Fibroblast of mammary gland (primary cell): ENCODE measurements at places on chromosomes 6 and 20.

GRCh38 chr20:37229357-37229756, 32.3 kb downstream of the GHRH start:
- DNase-seq = no peak

GRCh38 chr6:79617518-79617941, 13.6 kb upstream of the SH3BGRL2 start:
- no peak for DNase-seq

- peak; percentile 75 for DNase-seq
These were observed 15.1 kb downstream of the HMGN4 start for GRCh38 chr6:26553264-26553634.

- no peak for DNase-seq
These were observed 155.7 kb upstream of the EYA4 start for GRCh38 chr6:133085471-133085870.

DNA sequence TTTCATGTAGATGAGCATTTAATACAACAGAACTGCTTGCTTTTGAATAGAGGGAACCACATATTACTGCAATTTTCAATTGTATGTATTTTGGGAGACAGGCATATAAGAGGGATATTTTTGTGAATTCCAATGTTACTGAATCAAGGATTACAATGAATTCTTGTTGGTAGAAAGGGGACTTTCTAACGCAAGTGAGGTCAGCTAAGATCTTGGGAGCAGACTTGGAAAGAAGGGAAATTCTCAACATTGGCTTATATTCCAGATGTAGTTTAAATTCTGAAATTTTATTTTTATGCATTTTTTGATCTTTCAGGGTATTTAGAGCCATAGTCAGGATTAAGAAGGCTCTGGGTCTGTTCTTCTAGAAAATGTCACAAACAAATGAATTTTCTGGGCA, 43.3 kb upstream of the CTAGE9 start:
- peak; percentile 55 for DNase-seq

DNA sequence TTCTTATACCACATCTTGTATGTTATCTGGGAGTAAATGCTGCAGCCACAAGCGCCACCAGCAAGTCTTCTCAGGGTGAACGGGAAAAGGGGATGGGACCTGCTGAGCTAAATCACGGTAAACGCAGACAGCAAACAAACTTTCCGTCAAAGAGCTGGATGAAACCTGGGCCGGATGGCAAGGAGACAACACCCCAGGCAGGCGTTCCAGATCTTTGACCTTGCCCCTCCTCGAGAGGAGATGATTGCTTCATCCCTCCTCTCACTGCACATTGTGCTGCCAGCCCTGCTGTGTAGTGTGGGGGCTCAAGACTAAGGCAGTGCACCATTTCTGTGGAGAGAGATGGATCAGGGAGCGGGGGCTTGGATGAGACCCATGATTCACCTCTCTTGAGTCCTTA, 9.8 kb downstream of the RAET1E start:
- DNase-seq = no peak

GRCh38 chr20:57598060-57598459, 22.2 kb downstream of the ZBP1 start:
- no peak for DNase-seq

DNA sequence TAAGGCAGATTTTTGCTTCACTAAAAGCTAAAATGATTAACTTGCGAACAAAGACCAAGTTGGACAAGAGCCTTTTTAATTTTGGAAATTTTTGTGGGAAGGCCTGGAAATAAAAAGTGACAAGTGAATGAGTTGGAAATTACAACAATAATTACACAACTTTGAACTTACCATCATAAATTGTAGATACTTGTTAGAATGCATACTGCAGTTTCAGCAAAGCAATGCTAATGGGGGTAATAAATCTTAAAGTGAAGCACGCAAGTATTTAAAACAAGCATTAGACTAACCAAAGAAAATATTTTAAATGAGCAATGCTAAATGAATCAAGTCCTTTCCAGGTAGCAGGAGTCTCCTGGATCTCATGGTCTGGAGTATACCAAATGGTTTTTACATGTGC, 83.2 kb upstream of the EYA4 start:
- DNase-seq = no peak
